ENCODE measurements at places on chromosomes 12 and 14.

GRCh38 chr12:12441429-12441807, 84.5 kb downstream of the BORCS5 start:
- DNase-seq: peak; percentile 95

DNA sequence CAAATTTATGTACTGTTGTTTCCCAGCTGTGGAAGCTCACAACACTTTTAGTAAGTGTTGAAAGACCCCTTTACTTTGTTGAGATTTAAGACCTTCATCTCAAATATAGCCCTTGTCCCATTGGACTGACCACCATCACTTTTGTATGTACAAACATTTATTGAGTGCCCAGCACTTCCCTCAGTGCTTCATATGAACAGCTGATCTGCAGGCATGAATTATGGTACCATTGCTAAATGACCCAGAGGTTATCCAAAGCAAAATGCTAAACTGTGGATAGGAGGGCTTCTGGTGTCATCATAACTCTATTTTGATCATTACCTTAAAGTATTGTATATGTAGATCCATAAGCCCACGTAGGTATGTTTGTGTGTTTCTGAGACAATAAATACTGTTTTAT, 285.7 kb upstream of the RGS6 start:
- no peak for DNase-seq

- no peak for DNase-seq
Observed at GRCh38 chr14:60553808-60554207, 44.9 kb downstream of the SIX6 start.

DNA sequence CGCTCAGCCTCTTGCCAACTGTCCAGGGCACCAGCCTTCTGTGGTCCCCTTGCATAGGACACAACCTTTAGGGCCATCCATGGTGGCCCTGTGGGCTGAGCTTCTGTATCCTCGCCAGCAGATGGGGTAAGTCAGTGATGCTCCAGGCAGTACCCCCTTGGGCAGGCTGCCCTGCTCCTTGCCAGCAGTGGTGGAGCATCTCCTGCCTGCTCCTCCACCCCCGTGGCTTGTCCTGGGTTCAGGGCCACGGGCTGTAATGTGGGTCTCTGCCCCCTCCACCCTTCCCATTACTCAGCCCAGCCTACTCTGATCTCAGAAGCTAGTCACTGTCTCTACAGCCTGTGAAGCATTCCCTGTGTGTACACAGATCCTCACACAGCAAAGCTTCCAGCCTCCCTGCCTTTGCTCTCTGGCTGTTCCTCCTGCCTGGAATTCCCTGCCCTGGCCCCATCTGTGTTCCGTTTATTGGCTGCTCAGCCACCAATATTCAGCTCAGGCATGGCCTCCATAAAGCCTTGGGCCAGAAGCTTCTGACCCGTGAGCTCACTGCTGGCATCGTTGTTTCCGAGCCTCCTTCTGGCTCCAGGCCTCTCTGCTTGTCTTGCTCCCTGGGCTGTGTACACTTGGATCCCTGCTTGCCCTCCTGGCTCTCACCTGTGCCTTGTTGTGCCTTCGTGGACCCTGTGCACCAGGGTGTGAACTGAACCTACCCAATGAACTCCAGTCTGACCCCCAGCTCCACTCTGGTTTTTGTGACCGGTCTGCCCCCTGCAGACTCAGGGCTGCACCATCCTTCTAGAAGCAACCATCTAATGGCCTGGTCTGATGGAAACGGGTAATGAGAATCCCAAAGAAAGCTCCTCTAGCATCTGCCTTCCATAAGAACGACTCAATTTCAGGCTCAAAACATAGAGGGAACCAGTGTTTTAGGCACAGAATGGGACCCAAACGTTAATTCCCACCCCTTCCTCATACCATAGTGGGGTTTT, 177.0 kb upstream of the PRMT8 start:
- DNase-seq: peak; percentile 79

DNA sequence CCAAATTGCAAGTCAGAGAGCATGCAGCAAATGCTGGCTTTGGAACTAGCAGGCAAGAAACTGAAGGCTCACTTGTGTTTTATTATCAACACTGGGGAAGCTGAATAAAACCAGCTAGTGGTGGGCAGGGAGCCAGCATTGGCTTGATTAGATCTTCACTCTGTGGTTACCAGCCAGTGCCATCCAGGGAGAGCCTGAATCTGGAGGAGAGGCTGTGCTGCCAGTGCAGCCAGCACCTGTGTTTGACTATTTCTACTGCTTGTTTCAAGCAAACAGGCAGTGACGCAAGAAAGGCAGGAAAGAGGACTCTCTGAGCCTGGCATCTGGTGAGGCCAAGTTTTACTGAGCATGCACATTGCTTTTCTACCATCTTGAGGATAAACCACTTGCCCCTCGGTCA, 247.0 kb downstream of the PHLDA1 start:
- peak; percentile 29 for DNase-seq

- no peak for DNase-seq
Observed at GRCh38 chr12:75781532-75782046, 250.0 kb downstream of the PHLDA1 start.

GRCh38 chr12:77070382-77070781, 5.0 kb upstream of the E2F7 start:
- no peak for DNase-seq
